NCI-H2081 (cell line): ENCODE measurements at places on chromosomes 4 and X.

DNA sequence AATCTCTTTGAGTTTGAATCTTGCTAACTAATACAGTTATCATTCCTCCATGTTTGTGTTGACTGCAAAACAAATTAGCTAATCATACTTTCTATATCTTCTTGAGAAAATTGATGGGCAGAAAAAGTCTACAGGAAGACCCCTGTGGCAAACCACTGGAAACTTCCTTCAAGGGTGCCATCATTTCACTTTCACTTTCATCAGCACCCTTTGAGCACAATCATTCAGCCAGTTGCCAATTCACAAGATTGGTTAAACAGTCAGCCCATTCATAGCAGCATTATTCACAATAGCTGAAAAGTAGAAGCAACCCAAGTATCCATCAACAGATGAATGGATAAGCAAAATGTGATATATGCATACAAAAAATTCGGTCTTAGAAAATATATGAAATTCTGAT is 101.5 kb downstream of the CCDC160 start:
- DNase-seq = no peak

- DNase-seq = peak; percentile 65
Measured at GRCh38 chrX:49186125-49187027, at the start of gene PRICKLE3. PRICKLE3 (minus strand) TSS chrX:49186373; CDS start chrX:49186297, 76 bp downstream.

- no peak for DNase-seq
Measured at GRCh38 chr4:108637856-108638255, 12.5 kb upstream of the OSTC start.

DNA sequence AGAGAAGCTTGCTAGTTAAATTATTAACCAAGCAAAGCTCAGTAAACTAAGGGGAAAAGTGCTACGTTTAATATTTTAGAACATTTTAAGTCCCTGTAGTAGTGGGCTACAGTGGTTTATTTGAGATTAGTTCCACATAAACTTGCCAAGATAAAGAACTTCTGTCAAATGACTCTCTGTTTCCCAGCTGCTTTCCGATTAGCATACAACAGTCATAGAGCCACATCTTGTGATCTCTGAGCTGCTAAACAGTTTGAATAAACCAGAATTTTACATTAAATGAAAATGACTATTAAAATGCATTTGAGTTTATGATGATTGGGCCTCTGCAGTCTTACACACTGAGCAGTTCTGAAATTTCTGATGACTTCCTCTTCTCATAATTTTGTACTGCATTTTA is 568.5 kb downstream of the IQCM start:
- no peak for DNase-seq

- no peak for DNase-seq
Measured at GRCh38 chr4:100289530-100289888, 99.2 kb upstream of the DDIT4L start.

- no peak for DNase-seq
Measured at GRCh38 chrX:130114141-130114588, 3.9 kb upstream of the ELF4 start.

GRCh38 chr4:65383589-65384305 is 286.5 kb downstream of the EPHA5 start:
- DNase-seq = no peak

DNA sequence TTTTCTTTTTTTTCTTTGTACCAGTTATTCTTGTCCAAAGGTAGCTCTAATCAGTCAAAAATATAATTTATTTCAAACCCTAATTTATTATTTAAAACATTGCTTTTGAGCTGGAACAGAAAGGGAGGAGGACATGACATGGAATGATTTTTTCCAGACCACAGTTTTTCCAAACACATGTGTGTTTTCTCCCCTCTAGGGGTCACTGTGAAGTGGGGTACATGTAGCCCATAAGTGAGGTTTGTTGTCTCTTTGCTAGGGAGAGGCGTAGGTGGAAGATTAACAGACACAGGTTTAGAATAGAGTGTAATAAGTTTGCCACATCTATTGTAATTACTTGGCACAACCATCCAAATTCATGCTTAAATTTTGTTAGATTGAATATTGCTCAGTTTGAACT is 83.0 kb downstream of the TNIP2 start:
- DNase-seq = peak; percentile 12

DNA sequence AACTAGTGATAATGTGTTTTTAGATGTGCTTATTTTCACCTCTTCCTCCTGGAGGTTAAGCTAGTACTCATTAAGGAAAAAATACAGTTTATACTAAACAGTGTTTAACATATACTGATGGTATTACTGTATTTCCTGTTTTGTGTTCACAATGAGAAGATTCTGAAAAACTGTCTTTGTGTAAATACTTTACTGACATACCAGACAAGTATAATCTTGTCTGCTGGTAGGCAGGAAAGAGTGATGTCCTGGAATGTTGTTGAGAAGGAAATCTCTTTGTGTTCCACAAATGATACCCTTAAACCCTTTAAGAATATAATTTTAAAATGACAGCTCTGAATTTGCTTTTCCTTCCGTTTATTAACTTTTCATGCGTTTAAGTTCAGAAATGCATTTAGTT is 205.5 kb upstream of the NUDT6 start:
- DNase-seq = no peak

- DNase-seq = no peak
Measured at GRCh38 chrX:44915361-44915868, 42.4 kb downstream of the KDM6A start.

DNA sequence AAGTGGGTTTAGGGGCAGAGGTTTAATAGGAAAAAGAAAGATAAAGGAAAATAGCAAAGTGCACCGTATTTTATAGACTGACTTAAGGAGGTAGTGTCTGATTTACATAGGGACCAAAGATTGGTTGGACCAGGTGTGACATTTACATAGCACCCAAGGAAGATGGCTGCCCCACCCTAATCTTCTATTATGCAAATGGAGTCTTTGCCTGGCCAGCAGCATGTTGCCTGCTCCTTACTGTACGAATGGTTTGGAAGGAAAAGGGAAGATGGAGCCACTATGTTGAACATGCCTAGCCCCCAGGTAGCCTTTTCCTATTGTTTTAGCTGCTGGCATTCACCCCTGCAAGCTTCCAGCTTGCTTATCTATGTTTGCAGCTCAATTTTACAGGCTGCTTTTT is 146.2 kb upstream of the PDE5A start:
- no peak for DNase-seq

- no peak for DNase-seq
Measured at GRCh38 chr4:111807576-111807975, 337.7 kb upstream of the FAM241A start.

- DNase-seq = no peak
Measured at GRCh38 chr4:157576671-157577217, 356.2 kb downstream of the GRIA2 start.

DNA sequence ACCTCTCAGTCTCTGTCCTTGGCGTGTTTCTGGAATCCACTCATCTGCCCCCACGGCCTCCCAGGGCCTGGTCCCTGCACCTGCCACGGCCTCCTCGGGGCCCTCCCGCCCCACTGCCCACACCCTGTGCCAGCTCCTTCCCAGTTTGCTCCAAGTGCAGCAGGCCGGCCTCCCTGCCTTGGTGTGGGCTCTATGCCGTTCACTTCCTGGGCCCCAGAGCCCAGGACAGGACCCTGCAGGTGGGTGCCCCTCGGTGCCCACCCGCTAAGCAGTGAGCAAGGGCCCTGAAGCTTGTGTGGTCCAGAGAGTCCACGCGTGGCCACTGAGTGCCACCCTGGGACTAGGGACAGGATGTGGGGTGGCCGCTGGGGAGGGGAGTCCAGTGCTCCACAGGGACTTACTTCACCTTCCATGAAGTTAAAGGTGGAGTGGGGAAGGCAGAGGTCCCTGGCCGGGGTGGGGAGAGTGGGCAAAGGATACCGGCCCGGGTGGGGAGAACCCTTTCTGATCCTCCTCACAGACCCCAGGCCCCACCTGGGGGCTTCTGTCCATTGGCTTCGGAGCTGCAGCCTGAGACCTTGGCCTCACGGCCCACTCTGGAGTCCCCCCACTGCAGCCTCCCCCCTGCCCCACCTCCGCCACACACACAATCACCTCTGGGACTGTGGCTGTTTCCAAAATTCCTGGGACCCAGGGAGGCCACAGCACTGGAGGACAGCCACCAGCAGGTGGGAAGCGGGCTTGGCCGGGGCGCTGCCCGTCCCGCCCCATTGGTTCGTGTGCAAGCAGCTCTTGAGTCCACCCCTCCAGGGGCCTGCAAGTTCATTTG is 60.0 kb upstream of the NKX1-1 start:
- no peak for DNase-seq

- no peak for DNase-seq
Measured at GRCh38 chrX:2514131-2514530, 13.4 kb upstream of the DHRSX start.

GRCh38 chr4:137253949-137254348 is 278.3 kb downstream of the PCDH18 start:
- no peak for DNase-seq

- peak; percentile 51 for DNase-seq
Measured at GRCh38 chr4:36088542-36088941, 155.8 kb downstream of the ARAP2 start.

DNA sequence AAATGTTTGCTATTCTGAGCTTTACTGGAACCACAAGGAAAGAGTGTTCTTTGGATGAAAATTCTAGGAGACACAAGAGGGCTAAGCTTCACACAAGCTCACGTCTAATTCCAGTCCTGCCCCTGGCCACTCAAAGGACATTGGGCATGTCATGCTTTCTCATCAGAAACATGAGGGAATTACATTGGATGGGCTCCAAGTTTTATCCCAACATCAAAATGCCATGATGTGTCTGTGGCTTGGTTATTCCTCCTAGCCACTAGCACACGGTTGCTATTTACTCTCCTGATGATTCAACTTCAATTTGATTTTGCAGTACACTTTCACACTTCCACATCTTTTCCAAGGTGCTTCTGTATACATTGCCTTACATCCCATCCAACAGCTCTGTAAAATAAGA is 149.6 kb upstream of the FAM9B start:
- DNase-seq = no peak

- peak; percentile 4 for DNase-seq
Measured at GRCh38 chr4:64889906-64890610, 480.8 kb upstream of the TECRL start.

GRCh38 chrX:72005046-72005445 is 94.4 kb downstream of the NHSL2 start:
- no peak for DNase-seq

GRCh38 chrX:357693-358471 is 28.8 kb downstream of the PPP2R3B start:
- no peak for DNase-seq

DNA sequence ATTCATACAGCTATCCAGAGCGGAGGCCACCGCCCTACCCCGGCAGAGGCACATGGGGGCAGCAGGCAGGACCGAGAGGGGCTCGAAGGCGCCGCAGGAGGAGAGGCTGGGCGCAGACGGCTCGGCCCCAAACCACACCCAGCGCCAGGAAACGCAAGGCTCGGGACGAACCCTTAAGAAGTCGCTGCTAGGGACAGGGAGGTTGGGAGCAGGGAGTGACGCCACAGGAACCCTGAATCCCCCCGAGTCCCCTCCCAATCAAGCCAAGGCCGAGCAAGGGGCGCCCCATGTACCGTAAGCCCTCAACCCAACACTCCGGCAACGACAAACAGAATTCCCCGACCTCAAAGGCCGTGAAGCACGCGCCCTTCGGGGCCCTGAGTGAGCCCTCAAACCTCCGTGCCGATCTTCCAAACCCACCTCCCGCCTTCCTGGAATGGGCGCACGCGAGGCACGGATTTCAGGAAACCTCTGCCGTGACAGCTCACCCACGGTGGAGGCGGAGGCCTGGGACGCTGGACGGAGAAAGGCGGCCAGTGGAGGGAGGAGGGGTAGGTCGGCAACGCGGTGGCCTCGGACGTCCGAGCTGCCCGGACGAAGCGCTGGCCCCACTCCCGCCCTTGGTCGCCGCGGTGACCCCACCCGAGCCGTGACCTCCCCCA is 1.8 kb downstream of the ZFYVE28 start:
- no peak for DNase-seq
